ENCODE measurements at places on chromosomes 6 and 20.
A peak's percentile ranks its signal among the peaks of the same experiment; 100 is the strongest.

DNA sequence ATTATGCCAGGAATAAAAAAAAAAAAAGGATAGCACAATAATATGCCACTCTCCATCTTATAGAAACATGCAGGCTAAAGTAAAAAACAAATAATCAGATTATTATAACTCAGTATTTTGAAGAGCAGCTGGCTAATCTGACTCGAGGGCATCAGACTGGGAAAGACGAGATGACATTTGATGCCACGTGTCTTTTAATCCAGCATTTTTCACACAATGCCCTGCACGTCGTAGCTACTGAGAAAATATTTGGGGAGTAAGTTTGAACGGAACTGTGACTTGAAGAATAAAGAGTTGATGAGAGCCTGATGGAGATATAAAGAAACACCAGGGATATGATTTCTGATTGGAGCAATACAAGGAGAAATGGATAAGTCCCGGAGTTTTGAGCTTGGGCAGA, 237.7 kb downstream of the ARID1B start:
- DNase-seq: no peak

- no peak for DNase-seq
Observed at GRCh38 chr6:159852877-159853276, 37.9 kb upstream of the MAS1 start.

DNA sequence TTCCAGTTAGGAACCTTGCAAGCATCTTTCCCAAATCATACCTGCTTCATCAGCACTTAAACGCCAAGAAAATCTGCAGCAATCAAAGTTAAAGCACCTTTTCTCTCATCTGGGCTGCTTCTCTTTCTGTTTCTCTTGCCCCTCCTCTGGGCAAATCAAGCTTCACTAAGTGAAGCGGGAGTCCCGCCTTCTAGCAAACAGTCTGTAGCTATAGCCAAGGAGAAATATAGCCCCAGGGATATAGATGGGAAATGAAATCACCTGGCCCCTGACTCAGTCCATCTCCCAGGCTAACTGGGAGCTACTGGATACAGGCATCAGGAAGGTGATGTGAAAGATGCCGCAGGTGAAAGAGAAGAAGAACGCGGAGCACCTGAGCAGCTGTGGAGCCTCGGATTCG, 481.9 kb downstream of the C6orf118 start:
- no peak for DNase-seq

DNA sequence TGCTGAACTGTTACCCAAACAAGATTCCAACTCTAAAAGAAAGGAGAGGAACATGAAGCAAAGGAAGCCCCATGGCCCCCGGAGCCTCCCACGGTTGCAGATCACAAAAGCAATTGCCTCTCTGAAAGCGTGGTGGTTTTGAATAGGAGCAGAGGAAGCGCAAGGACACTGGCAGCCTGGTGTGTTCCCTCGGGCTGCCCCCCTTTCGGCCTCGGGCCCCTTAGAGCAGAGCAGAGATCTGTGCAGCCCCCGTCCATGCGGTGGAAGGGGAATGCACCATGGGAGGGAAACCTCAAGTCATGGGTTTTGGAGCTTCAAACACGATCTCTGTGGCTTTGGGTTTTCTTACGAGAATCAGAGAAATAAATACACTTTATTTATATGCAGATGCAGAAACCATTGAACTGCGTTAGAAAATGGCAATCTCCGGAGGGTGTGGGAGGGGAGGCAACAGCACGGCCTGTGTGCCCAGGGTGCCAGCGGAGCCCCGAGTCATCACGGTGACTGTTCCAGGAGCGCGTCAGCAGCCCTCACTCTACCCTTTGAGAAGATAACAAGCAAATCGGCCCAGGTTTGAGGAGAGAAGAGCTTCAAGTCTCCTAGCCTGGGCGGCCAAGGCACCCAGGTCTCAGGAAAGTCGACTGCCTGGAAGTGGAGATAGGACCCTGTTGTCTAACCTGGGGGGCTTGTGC, 20.5 kb downstream of the FOXF2 start:
- DNase-seq: peak; percentile 56

GRCh38 chr6:106128981-106129781, 43.0 kb downstream of the PRDM1 start:
- DNase-seq: no peak

- no peak for DNase-seq
Observed at GRCh38 chr6:11806561-11807317, 28.1 kb upstream of the ADTRP start.

DNA sequence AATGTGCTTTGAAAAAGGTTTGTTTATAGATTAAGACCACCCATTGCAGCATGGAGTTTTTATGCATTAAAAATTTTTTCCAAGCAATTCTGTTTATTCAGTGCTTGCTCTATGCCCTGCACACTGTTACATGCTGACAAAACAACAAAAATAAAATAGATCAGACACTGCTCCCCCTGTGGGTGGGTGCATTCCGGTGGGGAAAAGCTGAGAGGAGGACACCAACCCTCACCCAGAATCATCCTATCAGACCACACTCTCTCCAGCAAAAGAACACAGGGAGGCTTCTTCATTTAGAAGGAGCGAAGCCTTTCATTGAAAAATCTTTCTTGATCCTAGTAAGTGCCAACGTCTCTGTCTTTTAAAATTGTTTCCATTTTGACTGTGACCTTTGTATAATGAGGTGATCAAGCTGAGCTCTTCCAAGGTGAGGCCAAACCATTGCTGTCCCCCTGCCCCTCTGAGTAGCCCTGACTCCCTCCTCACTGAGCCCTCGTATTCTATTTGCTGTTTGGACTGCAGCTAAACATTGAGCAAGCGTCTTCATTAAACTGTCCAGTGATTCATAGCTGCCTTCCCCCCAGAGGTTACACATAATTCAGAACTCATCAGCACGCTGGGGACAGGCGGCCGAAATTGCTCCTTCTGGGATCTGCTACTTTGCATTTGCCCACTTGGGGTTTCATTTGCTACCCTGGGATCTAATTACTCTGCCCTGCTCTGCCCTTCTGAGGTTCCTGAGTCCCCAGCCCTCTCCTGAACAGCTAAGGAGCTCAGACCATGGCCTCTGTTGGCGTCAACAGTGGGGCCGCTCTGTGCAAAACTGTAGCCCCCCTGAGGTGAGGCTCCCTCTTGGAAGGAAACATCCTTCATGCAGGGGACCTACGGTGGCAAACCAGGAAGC, 102.4 kb downstream of the F13A1 start:
- no peak for DNase-seq

DNA sequence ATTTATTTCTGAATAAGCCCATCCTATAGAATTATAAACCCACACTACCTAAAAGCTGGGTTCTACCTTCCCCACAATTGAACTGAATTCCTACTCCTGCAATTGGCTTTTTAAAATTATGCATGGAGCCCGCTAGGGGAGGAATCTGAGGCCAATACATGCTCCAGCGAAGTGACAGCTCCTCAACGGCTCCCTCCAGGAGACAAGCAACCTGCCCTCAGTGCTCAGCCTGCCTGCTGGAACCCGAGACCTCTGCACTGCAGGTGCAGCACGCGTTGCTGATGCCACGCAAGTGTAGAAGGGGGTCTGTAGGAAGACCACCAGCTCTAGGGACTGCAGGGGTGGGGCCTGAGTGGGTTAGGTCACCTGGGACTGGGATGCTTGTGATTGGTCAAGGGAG, 170.2 kb upstream of the CDYL start:
- DNase-seq: no peak

- peak; percentile 65 for DNase-seq
Observed at GRCh38 chr6:38187325-38187724, 367.8 kb downstream of the ZFAND3 start.
